Amniotic epithelial cell (primary cell): ENCODE measurements at places on chromosomes 2 and 18.

- DNase-seq, result no peak
Measured at GRCh38 chr18:78713069-78713468, 266.5 kb upstream of the SALL3 start.

GRCh38 chr2:20934236-20934635 is 109.6 kb downstream of the APOB start:
- DNase-seq, result no peak

DNA sequence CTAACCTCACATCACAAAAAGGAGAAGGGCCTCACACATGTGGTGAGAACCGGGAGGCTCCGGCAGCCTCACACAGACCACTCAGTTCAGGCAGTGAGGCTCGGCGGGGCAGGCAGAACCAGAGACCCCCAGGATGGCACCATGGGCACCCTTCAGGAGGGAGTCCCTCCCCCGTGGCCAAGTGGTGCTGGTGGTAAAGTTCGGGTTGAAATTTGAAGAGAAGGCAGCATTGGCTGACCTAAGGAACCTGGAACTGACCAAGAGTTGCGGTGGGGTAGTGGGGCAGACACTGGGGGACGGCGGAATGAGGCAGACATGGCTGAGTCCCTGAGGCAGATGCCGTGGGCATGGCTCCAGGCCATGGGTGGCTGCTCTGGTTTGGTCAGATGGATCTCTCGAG is 239.3 kb upstream of the MYT1L start:
- no peak for DNase-seq

- no peak for DNase-seq
Measured at GRCh38 chr2:60317034-60317386, 236.4 kb downstream of the BCL11A start.

- DNase-seq, result no peak
Measured at GRCh38 chr2:148627224-148627623, 17.3 kb upstream of the EPC2 start.

GRCh38 chr18:58038063-58038462 is 6.0 kb upstream of the NEDD4L start:
- DNase-seq, result no peak

DNA sequence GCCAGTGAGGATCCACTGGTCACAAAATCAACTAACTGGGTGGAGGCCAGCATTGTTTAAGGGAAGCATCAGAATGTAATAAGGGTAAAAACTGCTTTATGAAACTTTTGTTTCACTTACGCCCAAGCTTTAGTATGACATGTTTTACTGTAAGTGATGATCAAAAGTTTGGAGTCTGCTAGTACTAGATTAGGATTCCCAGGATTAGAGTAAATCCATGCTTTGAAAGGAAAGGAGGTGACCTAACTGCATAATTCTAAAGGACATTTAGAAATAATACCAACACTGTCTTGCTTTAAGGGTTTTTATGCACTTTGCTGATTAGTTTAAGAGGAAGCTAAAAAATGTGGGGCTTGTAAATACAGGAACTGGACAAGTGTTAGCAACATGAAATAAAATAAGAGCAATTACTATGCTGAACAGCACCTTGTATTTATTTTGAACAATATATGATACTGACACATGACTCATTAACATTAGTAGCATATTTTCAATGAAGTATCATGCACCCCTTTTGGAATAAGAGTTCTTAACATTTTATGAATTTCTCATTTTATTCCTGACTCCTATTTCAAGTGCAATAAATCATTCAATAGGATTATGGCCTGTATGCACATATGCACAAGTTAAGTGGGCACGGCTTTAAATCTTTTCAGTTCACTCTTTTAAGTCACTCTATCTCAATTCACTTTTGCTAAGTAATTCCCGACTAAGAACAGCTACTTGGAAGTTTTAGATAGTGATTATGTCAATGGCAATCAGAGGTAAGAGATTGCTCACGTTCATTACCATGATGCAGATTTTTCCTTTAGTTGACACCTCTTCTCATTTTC is 62.5 kb downstream of the STK39 start:
- no peak for DNase-seq

DNA sequence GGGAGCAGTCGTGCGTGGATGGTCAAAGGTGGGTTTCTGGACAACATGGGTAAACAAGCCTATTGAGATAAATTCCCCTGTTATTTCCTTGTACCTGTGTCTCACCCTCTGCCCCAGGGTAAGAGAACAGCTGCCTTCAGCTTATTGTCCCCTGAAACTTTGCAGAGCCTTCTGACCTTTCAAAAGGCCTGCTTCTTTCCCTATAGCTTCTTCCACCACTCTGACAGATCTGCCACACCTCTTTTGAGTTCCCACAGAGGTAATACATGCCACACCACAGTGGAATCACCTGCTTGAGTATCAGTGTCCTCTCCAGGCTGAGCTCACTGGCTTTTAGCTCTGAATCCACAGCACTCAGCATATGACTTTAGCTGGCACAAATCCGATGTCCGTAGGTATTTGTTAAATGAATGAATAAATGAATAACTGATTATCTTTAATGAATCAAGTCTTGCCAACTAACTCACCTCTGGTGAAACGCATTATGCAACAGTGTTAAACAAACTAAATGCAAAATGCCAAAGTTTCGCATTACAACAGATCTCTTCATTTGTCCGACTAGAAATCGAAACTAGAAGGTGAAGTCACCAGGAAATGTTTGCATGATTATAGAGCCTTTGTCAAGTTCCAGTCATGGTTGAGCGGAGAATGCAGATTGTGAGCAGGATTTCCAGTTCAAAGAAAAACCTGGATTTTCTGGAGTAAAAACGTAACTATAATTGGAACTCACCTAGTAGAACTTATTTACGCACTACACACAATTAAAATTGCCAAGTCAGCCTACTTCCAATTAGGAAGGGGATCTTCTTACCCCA is 16.4 kb downstream of the DYNAP start:
- DNase-seq, result no peak

DNA sequence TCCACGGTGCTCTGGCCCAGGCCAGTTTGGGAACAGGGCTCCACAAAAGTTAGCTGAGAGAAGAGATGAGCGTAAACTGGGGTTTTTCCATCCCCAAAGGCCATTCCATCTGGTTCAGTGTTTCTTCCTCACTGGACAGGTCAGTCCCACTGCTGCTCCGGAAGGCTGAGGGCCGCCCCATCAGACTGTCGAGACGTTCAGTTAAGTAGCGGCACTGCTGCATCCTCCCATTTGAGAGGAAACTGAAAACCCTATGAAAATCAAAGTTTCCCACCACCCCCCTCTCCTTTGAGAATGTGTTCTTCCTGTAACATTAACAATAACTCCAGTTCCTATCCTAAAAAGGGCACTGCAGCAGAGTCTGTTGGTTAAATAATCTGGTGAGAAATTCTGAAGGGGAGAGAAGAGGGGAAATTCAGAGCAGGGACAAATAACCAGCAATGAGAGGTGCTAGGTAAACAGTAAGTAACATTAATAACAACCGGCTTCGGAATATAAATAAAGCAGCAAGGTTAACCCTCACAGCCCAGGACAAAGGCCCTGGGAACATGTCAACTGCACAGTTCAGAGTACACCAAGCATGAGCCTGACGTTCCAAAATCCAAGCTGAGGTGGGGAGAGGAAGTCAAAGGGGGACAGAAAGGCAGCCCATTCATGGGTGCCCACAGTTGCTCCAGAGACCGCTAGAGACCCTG is 55.4 kb downstream of the UXS1 start:
- no peak for DNase-seq

GRCh38 chr18:10518595-10519255 is 7.1 kb upstream of the NAPG start:
- DNase-seq, result peak; percentile 71

GRCh38 chr2:189880832-189881492 is 96.7 kb downstream of the PMS1 start:
- no peak for DNase-seq

- peak; percentile 20 for DNase-seq
Measured at GRCh38 chr2:71458413-71459083, 5.2 kb downstream of the DYSF start.

DNA sequence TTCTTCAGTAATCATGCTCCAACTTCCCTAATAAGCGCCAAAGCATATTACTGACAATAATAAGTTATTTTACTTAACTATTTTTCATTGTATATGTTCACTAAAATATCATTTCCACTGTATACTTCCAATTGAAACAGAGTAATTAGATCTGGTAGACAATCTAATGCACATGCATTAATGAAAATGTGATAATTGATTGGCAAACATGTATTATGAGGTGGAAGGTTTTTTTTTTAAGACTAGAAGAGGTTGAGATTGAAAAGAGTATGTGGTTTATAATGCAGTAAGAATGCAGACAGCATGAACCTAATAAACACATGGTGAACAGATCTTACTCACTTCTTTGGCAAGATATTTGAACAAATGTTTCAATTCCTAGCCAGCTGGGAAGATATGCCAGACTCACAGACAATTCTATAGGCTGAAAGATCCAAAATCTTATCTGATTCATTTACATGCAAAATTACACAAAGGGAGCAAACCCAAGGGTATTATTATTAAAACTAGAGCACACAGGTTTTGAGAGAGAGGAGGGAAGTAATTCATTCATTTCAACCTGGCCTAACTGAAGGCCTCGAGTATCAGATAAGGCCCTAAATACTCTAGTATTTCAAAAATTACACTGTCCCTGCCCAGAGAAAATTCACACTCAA is 2.8 kb downstream of the NCKAP1 start:
- peak; percentile 74 for DNase-seq

GRCh38 chr2:168560817-168561499 is 104.9 kb downstream of the CERS6 start:
- no peak for DNase-seq

- no peak for DNase-seq
Measured at GRCh38 chr2:235078914-235079472, 127.2 kb downstream of the SH3BP4 start.

DNA sequence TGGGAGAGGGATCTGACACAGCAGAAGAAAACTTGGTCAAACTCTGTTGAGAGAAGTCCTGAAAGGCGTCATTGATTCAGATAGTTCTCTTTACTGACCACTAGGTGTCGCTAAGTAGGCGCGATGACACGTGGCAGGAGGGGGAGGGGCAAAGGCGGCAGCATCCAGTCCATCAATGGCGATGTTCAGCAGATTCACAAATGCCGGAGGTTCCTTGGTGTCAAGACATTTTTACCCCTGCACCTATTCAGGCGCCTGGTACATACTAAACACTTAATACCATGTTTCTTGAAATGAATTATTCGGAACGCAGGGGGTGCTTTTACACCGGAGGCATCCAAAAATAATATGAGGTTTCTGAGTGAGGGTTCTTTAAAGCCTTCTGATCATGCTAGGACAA is 3.0 kb upstream of the PLEK start:
- peak; percentile 60 for DNase-seq

GRCh38 chr18:77039196-77040130 is 93.1 kb downstream of the MBP start:
- DNase-seq, result no peak

DNA sequence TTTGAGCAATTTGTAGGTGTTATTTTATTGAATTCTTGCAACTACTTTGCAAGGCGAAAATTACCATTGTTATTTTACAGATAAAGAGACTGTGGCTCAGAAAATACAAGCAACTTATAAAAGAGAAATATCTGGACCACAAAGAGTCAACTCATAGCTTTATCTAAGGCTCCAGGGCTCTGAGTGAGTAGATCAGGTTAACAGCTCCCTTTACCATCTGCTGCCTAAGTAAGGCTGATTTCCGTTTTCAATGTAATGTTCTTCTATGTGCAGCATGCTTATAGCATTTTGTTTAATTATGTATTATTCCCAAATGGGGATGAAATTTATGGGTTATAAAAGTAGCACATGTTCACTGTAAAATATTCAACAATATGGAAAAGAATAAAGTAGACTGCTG is 299.1 kb upstream of the TNP1 start:
- DNase-seq, result no peak

GRCh38 chr2:215436705-215437565 is 1.1 kb upstream of the FN1 start:
- peak; percentile 48 for DNase-seq

DNA sequence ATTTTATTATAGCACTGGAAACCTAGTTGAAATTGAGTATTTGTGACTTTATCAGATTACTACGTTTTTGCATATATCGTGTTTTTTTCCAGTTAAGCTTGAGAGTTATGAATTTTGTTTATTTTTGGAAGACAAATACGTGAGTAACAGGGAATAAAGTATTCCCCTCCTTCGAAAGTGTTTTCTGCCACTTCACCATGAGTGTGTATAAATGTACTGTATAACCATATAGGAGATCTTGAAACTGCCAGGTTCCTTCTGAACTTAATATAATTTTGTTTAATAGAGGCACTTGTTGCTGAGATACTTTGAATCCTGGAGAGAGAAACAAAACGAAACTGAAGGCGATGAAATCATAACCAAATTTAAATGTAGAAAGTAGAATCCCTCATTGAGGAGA is 1004.4 kb upstream of the ZEB2 start:
- no peak for DNase-seq

DNA sequence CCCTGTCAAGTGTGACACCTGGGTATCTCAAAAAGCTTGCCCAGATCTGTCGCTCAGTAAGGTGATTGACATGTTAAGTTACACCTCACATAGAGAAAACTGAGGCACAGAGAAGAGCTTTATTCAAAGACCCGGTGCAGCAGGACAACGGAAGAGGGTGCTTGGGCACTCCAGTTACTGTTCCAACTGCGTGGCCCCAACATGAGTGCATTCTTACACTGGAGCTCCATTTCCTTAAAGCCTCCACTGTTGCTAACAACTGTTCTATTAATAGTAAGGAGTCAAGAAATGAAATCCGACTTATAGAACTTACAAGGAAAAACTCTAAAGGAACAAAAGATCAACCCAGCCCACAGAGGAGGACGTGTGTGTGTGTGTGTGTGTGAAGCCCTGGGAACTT is 54.8 kb upstream of the REV1 start:
- DNase-seq, result no peak

DNA sequence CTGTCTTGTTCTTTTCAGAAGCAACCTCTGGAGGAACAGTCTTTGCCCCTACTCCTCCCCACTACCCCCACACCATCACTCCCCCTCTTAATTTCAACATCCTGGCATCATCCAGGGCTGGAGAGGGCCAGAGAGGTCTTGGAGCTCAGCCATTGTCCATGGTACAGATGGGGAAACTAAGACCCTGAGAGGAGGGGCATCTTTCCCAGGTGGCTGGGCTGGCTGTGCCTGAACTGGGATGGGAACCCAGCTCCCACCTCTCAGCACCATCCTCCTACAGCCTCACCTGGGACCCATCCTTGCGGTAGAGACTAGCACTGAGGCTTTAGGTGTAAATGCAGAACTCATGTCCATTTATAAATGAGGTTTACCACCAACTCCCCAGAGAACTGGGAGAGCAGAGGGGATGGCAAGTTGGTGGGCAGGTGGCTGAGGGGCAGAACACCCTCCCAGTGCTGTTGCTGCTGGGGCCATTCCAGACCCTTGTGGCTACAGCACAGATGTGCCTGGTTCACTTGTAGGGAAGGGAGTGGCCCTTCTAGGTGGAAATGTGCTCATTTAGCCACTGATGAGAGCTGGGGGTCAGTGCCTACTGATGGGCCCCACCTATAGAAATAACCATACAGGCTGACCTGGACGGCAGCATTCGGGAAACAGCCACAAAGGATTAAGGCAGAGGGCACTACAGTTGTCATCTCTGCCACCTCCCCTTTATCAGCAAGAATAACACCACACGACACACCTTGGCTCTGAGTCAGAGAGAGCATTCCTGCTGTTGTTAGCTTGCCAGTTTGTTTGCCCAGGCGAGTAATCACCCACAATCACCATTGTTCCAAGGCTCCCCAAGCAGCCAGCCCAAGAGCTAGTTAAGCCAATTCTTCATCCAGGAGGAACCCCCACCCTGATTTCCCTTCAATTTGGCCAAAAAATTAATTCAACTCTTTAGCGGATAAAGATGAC is 2.1 kb downstream of the MLPH start:
- DNase-seq, result no peak

- no peak for DNase-seq
Measured at GRCh38 chr2:173623438-173624319, 269.0 kb downstream of the CDCA7 start.

GRCh38 chr2:128379021-128380015 is 60.6 kb upstream of the HS6ST1 start:
- peak; percentile 98 for DNase-seq
